AG08396 (cell line): ENCODE measurements at places on chromosomes 11 and 22.

- DNase-seq, result no peak
Measured at GRCh38 chr11:64196626-64197025, 9.9 kb upstream of the FERMT3 start.

GRCh38 chr22:48135592-48135991, 1373.1 kb downstream of the TBC1D22A start:
- no peak for DNase-seq

DNA sequence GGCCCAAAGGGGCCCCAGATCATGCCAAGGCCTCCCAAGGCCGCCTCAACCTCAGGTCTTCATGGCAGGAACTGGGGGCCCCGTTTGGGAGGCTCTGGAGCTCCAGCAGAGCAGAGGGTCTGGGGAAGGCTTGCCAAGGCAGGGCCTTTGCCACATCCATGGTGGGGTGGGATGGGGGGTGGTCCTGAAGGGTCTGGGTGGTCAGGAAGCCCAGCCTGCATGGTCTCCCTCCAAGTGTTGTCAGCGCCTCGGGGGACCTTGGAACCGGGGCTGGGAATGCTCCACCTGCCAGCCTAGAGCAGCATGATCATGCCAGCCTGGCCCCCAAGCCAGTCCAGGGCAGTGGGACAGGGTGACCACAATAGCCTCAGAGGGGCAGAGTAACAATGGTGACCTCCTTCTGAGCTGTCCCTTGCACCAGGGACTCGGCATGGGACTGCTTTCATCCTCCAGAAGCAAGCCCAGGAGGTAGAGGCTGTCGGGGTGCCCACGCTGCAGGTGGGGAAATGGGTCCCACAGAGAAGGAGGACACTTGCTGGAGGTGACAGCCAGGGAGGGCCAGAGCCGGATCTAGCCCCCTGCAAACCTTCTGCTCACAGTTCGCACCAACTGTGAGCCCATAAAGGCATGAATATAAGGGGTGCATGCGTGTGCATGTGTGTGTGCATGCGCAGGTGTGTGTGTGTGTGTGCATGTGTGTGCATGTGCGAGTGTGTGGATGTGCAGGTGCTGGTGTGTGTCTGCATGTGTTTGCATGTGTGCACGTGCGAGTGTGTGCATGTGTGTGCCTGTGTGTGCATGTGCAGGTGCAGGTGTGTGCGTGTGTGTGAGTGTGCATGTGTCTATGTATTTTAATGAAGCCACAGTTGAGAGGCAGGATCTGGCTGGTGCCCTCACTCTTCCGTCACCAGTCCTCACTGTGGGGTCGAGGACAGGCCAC, 63.8 kb downstream of the MYEOV start:
- no peak for DNase-seq

GRCh38 chr11:6240781-6241180, 1.9 kb downstream of the CNGA4 start:
- no peak for DNase-seq

DNA sequence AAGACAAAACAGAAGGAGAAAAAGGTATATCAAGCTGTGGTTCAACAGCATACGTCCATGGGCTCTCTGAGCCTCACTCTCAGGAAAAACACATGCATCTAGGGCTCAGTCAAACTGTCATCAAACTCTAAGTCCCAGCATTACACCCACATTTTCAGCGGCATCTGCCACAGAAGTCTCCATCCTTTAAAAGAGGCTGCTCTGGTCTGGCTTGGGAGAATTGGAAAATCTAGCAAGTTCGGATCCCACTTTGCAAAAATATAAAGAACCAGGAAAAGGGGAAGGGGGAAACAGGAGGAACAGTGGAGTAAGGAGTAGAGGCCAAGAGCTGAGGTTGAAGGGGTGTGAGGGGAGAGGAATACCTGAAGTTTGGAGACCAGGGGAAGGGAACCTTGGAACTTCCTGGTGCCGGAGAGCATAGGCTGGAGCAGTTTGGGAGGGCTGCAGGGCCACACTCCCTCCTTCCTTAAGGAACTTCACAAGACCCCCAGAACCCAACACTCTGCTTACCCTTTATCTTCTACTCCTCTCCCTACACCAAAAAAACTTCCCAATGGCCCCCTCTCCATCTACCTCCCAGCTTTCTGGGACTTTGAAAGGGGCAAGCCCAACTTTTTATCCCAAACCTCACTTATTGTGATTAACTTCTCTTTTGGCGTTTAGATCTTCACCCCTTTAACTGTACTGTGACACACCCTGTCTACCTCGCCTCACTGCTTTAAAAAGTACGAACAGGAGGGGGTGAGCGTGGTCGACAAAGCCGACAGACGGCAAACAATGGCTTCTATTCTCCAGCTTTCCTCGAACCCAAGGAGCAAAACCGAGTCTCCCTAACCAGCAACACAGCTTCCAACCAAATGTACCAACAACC, 4.0 kb downstream of the PAX6 start:
- no peak for DNase-seq

DNA sequence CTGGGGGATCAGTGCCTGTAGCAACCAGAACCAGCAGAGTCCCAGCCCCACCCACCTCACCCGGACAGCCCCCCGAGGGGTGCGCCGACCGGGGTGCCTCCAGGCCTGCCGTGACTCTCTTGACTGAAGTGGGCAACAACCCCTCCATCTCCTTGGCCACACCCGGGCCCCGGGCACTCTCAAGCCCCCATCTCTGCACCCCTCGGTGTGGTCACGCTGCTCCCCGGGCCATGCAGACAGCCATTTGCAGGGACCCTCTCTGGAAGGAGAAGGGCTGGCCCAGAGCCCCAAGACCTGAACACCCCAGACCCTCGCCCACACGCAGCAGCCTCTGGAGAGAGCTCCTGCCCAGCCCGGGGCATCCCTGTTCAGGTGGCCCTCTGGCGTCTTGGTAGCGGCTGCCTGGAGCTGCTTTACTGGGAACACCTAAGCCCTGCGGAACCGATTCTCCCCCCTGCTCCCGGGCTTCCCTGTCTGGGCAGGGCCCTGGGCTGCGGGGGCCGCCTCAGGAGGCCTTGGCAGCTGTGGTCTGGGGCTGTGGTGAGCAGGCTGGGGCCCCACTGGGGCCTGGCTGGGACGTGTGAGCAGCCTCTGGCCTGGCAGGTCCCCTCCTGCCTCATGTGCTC, 84.9 kb downstream of the WNT7B start:
- DNase-seq, result no peak

DNA sequence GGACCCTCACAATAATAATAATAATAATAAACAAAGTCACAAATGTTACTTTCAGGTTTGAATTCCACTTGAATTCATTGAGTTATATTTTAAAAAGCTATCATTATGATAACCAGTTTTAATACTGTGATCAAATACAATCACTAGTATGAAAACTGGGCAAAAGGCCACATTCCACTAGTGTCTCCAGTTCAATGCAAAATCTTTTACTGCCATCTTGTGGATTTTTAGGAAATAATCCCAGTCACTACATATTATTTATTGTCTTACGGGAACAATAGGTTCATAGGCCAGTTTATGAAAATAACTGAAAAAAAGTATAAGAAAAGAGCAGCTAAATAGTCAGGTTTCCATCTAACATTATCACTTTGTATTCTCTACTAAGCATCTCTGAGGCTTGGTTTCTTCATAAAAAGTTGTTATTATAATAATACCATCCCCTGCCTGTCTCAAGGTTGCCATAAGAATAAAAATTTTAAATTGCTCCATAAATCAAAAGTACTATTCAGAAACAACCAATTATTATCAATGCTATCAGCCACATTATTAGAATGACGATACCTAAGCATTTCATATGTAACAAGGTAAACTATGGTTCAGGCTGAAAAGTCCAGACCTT, 533.9 kb upstream of the CCDC90B start:
- DNase-seq, result peak; percentile 41

- DNase-seq, result no peak
Measured at GRCh38 chr11:60343094-60343704, 16.1 kb downstream of the MS4A6E start.

DNA sequence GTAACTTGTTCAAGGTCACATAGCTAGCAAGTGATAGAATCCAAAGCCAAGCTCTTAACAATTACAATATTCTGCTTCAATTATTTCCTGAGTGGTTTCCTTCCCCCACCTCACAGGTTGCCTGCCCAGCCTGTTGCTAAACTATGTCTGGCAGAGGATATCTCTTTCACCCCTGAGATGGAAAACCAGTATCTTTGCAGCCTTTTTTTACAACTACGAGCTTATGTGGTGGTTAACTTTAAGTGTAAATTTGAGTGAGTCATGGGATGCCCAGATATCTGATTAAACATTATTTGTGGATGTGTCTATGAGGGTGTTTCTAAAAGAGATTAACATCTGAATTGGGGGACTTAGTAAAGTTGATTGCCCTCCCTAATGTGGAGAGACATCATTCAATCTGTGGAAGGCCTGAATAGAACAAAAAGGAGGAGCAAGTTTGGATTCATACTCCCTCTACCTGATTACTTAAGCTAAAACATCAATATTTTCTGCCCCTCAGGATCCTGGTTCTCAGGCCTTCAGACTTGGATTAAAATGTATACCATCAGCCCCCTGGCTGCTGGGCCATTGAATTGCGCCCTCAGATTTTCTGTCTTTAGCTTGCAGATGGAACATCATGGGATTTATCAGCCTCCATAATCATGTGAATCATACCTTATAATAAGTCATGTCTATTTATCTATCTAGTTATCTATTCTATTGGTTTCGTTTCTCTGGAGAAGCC, 911.9 kb downstream of the METTL15 start:
- no peak for DNase-seq

GRCh38 chr22:41517172-41518047, 26.9 kb downstream of the POLR3H start:
- DNase-seq, result peak; percentile 75

- no peak for DNase-seq
Measured at GRCh38 chr11:31821766-31822165, 10.6 kb upstream of the PAX6 start.

DNA sequence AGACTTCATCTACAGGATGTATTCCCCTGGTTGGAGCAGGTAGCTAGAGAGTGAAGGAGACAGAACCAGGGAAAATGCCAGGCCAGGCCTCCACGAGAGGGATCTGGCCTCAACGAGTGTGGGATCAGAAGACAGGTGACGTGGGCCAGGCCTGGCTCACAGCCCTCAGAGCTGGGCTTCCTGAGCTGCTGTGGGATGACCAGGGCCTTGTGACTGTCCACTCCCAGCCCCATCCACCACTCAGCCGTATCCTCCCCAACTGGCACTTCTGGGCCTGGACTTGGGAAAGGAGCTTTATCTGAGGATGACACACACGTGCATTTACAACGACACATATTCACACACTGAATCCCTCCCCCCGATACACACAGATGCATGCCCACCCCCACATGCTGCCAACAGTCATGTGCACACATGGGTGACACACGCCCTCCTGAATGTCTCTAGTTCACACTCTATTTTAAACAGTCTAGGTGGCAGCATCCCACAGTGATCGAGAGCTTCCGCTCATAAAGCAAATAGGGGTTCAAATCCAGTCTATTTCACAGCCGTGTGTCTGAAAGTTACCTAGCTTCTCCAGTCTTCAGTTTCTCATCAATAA, 93.1 kb downstream of the TP53I11 start:
- DNase-seq, result no peak

- DNase-seq, result no peak
Measured at GRCh38 chr22:38955250-38955905, 2.0 kb upstream of the APOBEC3A start.

DNA sequence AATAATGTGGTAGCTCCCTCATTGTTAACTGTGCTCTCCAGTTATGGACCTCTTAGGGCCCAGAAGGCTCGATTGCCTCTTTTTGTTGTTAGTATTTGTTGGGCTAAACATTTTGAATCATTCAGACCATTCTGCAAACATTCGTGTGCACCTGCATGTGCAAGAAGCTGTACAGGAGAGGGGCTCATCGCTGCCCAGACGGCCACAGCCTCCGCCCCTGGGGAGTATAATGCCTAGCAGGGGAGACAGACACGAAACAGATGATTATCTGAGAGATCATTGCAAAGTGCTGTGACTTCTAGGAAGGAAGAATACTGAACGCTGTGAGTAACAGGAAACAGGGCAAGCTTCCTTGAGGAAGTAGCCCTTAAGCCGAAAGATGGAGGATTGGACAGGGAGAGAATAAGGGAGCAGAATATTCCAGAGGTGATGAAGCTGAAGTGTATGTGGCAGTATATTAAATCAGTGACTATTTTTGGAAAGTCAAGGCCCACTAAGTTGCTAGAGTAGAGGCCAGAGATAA, 123.3 kb upstream of the RASSF10 start:
- no peak for DNase-seq

DNA sequence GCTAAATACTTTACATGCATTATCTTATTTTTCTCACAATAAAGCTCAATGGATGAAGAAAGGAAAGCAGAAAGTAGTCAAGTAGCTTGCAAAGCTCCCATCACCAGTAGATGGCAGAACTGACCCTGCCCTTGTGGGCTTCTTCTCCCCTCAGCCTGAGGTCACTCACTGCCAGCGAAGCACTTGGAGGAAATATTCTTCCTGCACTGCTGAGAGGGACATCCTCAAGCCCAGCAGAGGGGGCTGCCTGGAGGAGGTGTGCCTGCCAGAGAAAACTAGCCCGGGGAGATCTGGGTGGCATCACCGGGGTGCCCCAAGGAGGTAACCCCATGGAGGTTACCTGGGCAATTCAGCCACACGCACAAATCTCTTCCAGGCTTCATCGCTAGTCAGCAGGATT, 6.6 kb downstream of the APOL4 start:
- peak; percentile 49 for DNase-seq

DNA sequence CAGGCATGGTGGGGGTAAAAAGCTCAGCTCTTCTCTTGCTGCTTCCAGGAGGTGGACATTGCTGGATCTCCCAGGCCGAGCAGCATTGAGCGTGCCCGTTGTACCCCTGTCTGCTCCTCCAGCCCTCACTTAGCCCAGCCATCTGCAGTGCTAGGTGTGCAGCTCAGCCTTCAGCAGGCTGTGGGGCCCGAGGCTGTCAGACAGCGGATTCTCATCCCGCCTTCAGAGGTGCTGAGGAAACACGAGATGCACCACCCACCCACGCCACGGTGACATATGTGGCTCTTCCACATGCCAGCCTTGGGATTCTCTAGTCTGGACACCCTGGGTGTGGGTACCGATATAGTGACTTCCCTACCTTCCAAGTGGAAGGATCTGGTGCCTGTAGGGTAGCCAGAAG, 48.9 kb upstream of the NECTIN1 start:
- DNase-seq, result no peak

- no peak for DNase-seq
Measured at GRCh38 chr11:126525702-126526101, 170.2 kb downstream of the ST3GAL4 start.

- no peak for DNase-seq
Measured at GRCh38 chr22:47030143-47030661, 267.8 kb downstream of the TBC1D22A start.

- DNase-seq, result no peak
Measured at GRCh38 chr11:132848336-132848735, 684.0 kb downstream of the OPCML start.

- no peak for DNase-seq
Measured at GRCh38 chr11:75462117-75462653, 29.2 kb upstream of the KLHL35 start.

- DNase-seq, result no peak
Measured at GRCh38 chr22:48765595-48765994, 1062.1 kb downstream of the BRD1 start.

DNA sequence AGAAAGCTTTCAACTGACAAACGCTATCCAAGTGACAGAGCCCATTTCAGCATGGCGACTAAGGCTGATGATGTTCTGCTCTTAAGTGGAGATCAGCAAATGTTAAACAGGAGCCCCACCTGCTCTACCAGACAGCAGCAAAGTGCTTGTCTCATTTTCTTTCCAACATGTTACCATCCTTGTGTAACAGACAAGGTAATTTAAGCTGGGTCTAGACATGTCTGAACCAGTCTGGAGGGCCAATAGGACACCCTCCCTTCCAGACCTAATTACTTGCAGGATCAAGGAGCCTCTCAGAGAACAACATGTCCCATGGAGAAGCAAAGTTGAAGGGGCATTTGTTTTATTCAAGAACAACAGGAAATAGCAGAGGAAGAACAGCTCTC, 3.9 kb upstream of the LMO2 start:
- no peak for DNase-seq
